NCI-H2029 (cell line): ENCODE measurements at places on chromosomes 3 and 15.

- DNase-seq, result no peak
Observed at GRCh38 chr3:8170971-8171508, 330.6 kb upstream of the LMCD1 start.

- no peak for DNase-seq
Observed at GRCh38 chr15:71396536-71397125, 281.4 kb downstream of the THSD4 start.

GRCh38 chr3:179168918-179169317, 20.8 kb downstream of the PIK3CA start:
- DNase-seq, result no peak

DNA sequence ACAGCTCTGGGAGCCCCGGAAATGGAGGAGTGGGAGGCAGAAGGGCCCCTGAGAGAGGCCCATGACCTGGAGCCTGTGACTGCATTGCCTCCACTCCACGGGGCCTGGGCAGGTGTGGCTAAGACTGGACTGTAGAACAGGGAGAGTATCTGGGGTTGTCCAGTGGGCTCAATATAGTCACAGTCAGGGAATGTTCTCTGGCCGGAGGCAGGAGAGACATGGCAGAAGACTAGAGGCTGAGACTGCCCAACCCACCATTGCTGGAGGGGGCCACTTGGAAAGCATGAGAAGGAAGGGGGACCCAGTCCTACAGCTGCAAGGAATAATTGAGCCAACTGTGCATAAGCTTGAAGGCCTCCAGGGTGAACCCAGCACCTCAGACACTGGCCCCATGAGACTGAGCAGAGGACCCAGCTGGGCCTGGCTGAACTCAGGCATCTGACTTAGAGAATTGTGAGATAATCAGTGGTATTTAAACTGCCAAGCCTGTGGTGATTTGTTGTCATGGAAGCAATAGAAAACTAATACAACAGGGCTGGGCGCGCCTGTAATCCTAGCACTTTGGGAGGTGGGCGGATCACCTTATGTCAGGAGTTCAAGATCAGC, 33.1 kb downstream of the NIPA2 start:
- DNase-seq, result no peak

GRCh38 chr3:12970684-12971083, 102.5 kb downstream of the IQSEC1 start:
- DNase-seq, result peak; percentile 84

- DNase-seq, result peak; percentile 15
Observed at GRCh38 chr15:74053941-74054529, 28.3 kb downstream of the GOLGA6A start.

DNA sequence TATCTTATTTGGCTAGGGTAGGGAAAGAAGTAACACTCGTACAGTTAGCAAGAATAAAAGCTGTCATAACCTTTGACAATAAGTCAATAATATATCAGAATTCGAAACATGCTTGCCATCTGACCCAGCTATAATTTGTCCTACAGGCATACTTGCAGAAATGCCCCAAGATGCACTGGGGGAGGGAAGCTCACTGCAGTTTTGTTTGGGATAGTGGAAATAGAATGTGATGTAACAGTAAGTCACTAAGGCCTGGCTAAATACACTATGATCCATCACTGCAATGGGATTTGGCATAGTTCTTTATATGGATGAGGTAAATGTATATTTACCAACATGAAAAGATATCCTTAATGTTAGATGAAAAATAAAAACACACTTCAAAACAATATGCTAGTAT, 25.5 kb upstream of the TMOD3 start:
- DNase-seq, result no peak

DNA sequence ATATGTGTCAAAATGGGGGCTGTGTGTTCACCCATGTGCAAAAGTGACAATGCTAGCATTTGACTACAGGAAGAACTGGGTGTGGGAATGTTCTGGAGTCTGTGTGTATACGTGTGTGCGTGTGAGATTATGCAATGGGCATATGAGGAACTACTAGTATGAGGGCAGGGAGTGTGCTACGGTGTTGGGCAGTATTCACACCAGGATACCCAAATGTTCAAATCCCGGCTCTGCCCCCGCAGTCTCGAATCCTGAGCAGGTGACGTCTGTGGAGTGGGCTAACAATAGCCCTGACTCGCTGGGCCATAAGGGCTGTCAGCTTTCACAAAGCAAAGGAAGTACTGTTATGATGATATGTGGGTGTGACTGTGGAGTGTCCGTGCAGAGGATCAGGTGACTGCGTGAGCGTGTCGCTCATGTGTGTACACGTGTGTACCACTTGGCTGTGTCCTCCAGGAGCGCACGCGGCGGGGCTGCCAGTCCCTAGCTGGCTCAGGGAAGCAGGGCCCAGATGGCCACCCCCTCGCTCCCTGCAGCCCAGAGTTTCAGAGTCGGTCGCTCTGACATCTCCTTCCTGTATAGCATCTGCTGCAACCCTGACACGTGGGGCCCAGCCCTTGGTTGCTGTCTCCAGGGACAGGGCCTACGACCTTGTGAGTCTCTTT, 27.2 kb downstream of the IQSEC1 start:
- peak; percentile 55 for DNase-seq

DNA sequence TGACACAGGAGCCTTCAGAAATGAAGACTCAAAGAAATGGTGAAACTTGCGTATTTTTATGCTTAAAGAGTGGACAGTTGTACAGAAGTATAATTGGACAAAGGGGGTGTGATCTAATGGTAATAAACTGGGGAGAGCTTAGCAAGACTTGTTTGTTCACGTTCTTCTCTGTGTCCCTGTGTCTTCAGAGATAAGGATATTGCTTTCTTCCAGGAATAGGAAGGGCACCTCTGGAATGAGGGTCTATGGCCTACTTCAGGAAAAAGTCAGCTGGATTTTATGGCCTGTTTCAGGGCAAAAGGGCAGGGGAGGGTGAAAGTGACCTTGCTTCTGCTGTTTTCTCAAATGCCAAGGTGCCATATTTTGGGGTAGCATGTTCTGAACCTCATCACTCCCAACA, 4.5 kb upstream of the TOPAZ1 start:
- DNase-seq, result no peak

- no peak for DNase-seq
Observed at GRCh38 chr3:105729667-105730066, 139.1 kb downstream of the CBLB start.

- no peak for DNase-seq
Observed at GRCh38 chr3:43154980-43155379, 49.1 kb upstream of the POMGNT2 start.

- no peak for DNase-seq
Observed at GRCh38 chr3:43390255-43390588, 103.9 kb downstream of the SNRK start.
